ENCODE measurements at places on chromosomes 2 and 18.

- no peak for DNase-seq
Observed at GRCh38 chr2:127623388-127624319, 22.3 kb upstream of the GPR17 start.

DNA sequence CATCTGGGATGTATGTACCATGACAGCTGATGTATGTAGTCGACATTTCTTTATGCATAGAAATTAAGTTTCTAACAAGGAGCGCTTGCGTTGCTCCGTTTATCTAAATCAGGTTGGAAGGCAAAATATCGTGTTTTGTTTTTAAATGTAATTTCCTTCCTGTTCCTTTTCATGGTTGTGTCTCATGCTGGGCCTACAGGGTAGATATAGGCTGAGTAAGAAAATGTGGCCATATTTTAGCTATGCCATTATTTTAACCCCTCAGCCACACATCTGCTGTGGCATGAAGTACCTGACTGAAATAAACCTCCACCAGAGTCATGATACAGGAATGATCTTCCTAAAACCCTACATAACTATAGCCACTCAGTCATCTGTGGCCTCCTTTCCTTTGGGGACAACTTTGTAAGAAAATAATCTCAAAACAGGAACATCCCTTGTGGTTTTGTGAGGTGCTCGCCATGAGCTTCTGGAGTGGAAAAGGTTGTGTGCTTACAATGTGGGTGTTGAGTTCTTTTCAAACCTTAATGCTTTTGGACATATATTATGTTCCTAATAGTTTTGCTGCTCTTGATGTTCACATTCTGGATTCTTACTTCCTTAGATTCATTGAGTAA, 214.3 kb downstream of the FAM210A start:
- DNase-seq: no peak

DNA sequence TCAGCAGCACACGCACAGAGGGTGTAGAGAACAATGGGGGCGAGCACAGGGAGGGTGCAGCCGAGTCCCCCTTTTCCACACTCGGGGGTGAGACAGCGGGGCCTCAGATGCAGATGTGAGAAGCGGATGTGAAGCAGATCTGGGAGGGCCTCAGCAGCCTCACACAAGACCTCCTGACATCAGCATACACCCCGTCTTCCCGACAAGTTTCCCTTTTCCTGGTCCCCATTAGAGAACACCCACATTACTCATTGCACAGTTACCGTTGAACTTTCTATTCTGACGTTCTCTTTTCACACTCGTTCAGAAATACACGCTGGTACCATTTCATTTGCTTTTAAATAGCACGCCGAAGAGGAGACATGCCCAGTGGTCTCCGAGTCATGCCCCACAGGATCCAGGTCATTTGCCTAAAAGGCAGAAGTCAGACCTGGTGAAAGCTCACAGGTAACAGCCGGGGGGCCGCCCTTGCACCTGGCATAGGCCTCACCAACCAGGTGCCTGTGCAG, 129.5 kb upstream of the ID2 start:
- DNase-seq: no peak

DNA sequence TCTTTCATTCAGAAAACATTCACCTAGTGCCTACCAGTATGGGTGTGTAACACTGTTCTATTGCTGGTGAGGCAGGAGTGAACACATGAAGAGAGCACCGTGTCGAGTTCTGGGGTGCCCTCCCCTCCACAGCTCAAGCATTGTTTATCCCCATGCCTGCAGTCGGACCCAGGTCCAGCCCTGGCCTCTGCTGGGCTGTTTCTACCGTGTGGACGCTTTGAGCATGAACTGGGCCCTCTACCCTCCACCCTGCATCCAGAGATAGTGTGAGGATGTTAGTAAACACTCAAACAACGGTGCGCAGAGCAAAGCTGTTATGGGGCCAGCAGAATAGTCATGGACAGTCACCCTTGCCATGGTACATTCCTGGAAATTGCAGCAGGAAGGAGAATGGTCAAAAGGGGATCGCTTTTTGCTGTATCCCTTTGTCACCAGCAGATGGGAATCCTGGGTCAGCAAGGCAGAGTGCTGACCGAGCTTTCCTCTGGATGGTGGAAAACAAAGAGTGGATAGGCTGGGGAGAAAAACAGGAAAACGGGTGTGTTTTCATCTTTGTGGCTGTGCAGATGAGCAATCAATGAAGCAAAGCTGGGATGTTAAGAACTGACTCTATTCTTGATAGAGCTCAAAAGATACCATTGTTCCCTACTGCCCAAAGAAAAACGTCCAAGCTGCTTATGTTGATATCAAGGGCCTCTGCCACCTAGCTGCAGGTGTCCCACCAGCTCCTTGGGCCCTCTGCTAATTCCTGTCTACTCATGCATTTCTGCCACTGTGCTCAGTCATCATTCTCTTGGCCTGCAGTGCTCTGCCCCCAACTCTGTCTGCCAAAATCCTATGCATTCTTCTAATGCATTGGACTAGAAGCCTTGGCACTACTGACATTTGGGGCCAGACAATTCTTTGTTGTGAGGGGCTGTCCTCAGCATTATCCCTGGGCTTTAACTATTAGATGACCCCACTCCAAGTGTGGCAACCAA, 38.7 kb downstream of the REEP1 start:
- no peak for DNase-seq

DNA sequence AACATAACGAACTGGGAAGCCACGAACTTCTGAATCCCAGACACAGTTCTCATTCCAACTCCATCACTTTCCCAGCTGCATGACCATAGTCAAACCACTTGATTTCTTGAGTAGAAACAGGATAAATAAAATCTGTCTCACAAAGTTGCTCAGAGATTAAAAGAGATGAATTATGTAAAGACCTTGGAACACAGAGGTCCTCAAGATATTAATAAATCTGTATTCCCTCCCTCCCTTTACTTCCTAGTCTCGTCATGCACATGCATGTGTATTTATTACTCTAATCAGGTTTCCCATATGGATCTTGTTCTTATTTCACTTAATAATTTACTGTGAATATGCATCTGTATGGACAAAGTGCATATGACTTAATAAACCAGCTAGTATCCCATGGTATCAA, 21.1 kb upstream of the CSRNP3 start:
- no peak for DNase-seq

GRCh38 chr2:62270728-62271127, 74.8 kb downstream of the B3GNT2 start:
- DNase-seq: no peak

DNA sequence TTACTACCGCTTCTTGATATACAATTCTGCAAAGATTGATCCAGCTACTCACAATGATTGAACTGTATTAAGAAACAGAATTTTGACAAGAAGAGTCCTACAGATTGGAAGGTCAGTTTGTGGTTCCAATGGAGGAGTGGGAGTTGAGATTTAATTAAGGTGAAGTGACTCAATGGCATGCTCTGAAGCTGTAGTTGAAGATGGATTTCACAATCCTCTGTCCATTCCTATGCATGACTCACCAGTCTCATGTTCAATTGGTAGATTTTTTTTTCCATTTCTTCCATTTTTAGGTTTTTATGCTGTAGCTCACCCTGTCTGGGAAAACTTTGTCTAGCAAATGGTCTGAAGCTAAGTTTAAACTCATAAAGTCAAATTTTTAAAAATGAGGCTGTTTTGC, 83.3 kb downstream of the DPP4 start:
- DNase-seq: no peak

GRCh38 chr2:73067043-73067442, 4.5 kb downstream of the SFXN5 start:
- DNase-seq: no peak

GRCh38 chr2:69509750-69510140, 72.5 kb upstream of the NFU1 start:
- no peak for DNase-seq

DNA sequence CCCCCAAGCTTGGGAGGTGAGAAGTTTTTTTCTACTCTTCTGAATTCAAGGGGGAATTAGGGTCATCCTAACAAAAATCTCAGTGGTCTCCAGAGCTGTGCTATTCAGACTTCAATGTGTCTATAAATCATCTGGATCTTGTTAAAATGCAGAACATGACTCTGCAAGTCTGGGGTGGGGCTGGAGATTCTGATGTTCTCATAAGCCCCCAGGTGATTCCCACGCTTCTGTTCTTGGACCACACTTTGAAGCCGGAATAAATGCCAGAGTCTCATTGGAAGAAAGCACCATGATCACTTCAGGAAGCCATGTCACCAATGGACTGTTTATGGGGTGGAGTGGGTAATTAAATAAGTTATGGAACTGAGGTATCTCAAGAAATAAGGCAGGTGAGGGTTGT, 22.2 kb upstream of the SLC16A14 start:
- DNase-seq: no peak

- no peak for DNase-seq
Observed at GRCh38 chr18:64888956-64889355, 740.1 kb upstream of the LINC00305 start.

DNA sequence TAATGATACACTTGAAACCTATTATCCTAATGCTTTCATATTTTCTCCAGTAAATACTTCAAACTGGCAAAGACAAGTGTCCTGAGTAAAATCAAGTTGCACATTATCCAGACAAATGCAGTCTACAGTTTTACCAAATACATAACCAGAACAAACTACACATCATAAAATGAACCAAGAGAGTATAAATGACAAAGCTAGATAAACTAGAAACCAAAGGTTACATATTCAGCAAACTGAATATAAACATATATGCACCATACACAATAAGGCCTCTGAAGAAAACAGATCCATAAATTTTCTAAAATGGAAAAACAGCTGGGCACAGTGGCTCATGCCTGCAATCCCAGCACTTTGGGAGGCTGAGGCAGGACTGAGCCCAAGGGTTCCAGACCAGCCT, 47.0 kb downstream of the HYCC2 start:
- DNase-seq: no peak

GRCh38 chr2:113791697-113792590, 35.5 kb upstream of the SLC35F5 start:
- DNase-seq: no peak

- no peak for DNase-seq
Observed at GRCh38 chr2:24986372-24986771, 14.6 kb upstream of the DNAJC27 start.

- DNase-seq: peak; percentile 30
Observed at GRCh38 chr18:69469444-69469919, 68.8 kb downstream of the DOK6 start.

- no peak for DNase-seq
Observed at GRCh38 chr2:202072226-202072625, 829 bp upstream of the KIAA2012 start.

GRCh38 chr2:115214050-115214449, 771.6 kb downstream of the DPP10 start:
- DNase-seq: no peak

GRCh38 chr2:176291809-176292283, 22.6 kb downstream of the MTX2 start:
- no peak for DNase-seq

GRCh38 chr2:151968770-151969470, 129.9 kb downstream of the CACNB4 start:
- no peak for DNase-seq

- no peak for DNase-seq
Observed at GRCh38 chr2:158772306-158773078, 22.6 kb upstream of the DAPL1 start.
